Ureter (tissue), 1 donor: ENCODE measurements at places on chromosomes 7 and 10. TPM values are rescaled to one million over a fixed set of nuclear protein-coding genes. Genes with fewer than 3 reads are reported as not detected.

Gene BEND7
- total RNA-seq: 22.5 TPM

Gene AKR1C2
- 343 TPM for total RNA-seq

Gene CALML5
- not detected for total RNA-seq

Gene PRKG1
- 25.4 TPM for total RNA-seq

Gene EGFR
- total RNA-seq: 144 TPM

Gene TMEM236
- total RNA-seq: 0.49 TPM

GRCh38 chr7:103113164-103113563 lies 35.7 kb downstream of the NAPEPLD start:
- no peak for DNase-seq

DNA sequence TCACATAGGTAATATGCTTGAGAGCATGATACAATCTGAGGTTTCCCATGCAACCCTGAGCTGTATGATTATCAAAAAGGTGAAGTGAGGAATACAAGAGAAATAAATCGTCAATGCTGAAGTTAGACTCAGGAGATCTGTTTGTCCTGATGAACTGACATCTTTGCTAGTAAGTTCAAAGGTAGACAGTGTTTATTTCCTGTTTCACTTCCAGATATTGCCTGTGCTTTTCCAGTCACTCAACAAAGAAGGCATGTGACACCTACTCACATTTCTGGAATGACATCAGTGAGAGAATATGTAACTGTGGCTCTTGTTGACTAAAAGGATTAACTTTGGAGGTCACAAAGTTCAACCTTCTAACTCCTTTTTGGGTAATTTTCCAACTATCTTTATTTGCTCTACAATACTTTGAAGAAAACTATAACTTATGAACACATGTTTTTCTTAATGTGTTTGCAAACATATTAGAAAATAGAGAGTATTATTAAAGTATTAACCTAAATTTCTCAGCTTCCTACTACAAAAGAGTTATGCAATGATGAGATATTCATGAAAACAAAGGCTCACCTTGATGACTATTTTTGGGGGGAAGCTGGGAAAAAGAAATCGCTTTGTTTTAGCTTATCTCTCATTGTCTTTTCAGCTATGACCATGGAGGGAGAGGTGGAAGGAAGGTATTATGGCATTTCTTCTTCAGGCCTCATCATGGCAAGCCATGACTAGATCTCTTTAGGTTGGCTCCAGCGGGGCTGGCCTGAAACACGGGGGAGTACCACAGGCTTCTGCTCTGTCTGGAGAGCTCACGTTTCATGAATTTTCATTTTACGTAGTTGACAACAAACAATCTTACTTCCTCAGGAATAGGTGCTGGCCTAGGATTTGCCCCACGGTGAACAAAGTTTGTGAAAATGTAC lies 214.7 kb upstream of the SLC26A5 start:
- no peak for DNase-seq

DNA sequence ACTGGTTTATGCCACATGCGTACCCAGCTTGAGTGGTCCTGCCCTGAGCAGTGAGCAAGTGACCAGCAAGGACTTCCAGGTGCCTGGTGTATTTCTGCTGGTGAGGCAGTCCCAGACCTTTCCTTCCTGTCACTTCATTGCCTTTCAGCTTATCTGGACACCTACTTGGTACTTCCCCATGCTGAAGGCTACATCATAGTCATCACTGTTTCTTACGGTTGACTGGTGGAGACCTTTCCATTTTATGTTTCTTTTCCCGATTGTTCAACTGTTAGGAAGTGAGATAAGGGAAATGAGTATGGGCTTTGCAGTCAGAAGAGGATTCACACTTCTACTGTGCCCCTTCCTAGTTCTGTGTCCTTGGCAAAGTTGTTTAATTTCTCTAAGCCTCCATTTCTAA lies 358.5 kb downstream of the GFRA1 start:
- no peak for DNase-seq

DNA sequence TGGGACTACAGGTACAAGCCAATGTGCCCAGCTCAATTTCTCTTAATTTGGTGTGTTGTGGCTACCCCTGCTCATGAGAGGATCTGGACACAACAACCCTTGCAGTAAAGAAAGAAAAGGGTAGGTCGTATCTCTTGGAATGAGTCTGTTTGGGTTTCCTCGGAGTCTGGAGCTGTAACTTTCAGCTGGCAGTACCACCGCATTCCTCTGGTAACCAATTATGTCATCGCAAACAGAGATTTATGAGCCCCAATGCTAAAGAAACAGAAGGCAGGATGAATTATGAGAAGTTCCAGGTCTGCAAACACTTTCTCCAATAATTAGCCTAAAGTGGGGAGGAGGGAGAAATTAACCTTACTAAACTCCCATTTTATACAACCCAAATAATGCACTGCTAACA lies 186.6 kb upstream of the NRP1 start:
- no peak for DNase-seq

- no peak for DNase-seq
These were observed 41.5 kb upstream of the DGKI start for GRCh38 chr7:137888241-137888640.

DNA sequence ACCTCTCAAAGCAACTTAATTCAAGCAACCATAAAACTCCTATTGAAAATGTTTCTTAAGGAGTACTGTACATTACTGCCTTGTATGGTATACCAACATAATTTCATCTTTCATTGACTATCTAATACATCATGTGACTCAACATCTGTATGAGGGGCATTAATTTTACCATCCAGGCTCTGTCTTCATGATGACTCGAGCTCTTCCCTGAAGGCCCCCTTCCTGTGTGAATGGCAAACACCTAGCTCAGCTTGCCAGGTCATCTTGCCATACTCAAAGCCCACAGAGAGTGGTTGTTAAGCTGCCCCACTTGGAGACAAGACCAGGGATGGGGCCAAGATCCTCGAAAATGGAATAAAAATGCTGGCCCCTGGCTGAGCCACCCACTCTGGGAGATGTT lies 82.4 kb downstream of the SGMS1 start:
- DNase-seq: no peak

DNA sequence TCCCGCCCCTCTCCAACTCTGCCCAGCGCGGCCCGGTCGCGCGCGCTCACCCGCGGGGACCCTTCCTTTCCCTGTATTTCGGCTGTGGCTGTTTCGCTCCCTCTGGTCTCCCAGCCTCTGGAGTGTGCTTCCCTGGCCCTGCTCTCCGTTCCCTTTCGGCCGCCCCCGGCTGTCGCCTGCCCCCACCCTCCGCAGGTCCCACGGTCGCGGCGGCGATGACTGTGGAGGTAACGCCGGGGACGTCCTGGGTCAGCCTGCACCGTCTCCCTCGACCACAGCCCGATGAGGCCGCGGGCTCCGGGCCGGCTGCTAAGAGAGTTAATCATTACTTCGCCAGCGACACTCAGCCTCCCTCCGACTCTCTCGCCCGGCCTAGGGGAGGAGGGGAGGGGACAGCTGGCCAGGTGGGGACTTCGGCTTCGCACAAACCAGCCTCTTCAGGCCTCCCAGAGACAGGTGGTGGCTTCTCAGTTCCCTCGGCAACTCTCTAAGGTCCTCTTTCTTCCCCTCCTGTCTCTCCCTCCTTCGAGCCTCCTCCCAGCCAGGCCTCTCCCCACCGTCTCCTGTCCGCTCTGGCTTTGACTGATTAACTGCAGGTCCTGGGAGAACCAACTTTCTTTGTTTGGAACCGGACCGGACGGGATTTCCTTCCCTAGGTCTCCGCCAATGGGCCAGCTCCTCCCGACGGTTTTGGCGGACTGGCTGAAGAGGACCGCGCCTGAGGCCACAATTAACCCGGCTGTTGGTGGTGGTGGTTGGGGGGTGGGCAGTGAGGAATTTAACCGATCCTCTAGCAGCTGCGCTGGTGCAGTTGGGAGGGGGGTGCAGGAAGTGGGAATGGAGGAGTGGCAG lies 5.6 kb upstream of the PAX2 start:
- DNase-seq: no peak

DNA sequence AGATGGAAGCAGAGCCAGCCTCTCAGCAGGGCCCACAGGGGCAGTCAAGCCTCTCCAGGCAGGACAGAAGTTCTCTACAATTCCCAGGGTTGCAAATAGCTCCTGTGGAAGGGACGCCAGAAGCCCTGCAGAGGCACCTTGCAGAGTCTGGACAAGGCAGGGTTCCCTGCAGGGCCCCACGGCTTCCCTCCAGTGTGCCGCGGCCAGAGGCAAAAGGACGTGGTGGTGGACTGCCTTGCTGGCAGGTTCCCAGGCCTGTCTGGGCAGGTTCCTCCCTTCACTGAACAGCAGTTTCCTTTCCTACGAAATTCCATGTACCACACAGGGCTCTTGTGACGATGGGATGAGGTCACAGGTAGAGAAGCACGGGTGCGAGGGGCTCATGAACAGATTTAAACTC lies 25.1 kb downstream of the UPP1 start:
- DNase-seq: no peak

DNA sequence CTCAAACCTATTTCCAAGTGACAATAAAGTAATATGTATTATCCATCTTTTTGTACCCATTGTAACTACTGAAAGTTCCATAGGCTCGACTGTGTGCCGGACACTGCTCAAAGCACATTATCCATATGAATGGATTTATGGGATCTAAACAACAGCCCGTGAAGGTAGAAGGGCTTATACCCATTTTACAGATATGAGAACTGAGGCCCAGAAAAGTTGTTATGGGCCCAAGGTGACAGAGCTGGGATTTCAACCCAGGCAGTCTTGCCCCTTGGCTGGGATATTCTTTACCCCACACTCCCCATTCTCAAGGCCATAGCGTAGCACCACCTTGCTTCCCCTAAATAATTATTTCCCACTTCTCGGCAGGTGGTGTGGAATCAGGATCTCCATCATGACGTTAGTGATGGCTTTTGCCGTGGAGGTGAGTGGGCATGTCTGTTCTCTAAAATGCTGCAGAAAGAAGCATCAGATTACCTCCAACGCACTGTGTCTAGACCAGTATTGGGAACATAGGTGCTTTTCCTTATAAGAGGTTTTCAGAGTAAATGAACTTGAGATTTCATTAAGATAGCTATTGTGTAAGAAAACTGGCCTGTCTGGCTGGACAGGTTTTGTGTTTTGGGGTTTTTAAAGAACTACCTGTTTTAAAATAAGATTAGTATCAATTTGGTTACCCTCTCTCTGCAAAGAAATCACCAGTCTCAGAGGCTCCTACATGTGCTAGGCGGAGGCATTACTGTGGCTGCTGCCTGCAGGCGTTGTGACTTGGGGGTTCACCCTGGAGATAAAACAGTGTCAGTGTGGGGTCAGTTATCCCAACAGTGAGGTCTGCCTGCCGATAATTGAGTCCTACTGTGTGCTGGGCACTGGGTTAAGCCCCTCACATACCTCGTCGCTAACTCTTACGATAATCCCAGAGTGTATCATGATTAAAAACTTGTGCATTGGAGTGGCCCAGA lies 85.1 kb upstream of the SDK1 start:
- DNase-seq: peak; percentile 68

GRCh38 chr7:41503438-41503837 lies 199.5 kb downstream of the INHBA start:
- DNase-seq: no peak

- no peak for DNase-seq
These were observed 135.4 kb upstream of the PRPS1L1 start for GRCh38 chr7:18163091-18163490.

DNA sequence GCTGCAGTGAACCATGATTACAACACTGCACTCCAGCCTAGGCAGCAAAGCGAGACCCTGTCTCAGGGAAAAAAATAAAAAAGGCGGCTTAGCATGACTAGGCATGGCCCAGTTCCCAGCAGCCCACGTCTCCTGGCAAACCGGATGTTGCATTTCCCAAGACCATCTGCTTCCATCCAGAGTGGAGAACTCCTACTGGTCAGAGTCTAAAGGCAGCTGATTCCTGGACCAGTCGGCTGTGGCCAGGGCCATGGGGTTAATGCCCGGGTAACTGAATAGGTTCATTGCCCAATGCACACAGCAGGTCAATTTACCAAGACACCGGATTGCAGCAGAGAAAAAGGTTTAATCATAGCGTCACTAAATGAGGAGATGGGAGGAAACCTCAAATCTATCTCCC lies 133.1 kb downstream of the MYL10 start:
- DNase-seq: no peak

DNA sequence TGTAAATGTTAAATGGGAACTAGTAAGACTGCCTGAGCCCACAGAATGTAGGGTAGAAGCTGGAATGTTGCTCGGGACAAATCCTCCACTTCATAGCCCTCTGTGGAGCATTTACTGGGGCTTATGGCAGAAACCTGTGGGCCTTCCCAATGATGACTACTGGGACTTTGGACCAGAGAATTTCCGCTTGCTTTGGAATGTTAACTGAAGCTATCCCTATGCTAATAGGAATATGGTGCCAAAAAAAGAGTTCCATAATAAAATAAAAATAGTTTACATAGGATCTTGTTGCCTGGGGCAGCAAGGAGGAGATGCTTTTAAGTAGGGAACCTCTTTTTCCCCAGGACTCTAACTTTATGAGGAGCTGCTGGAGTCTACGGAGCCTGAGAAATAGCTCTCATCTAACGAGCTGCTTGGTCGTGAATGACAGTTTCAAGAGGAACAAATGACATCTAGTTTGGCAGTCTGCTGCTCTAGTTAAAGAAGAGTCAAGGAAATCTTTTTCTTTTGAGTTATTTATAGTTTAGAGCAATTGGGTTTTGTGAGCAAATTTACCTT lies 5.7 kb upstream of the DYNC2I1 start:
- DNase-seq: peak; percentile 12

DNA sequence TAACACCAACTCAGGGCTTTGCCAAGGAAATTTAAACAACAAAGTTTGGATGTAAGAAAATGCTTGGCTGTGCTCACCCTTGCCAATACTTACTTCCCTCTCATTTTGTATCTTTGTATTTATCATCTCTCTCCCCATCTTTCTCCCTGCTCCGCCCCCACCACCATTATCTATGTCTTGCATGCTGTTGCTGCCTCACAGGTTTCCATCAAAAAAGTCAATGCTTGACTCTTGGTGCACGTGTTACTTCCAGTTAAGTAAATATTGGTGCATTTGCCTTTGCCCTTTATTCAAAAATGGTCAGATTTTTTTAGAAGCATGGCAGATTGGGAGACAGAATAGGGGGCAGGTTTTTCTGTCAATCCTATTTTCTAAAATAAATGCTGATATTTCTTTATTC lies 626.0 kb downstream of the ACTR3B start:
- no peak for DNase-seq

GRCh38 chr10:24240041-24240751 lies 31.3 kb downstream of the KIAA1217 start:
- no peak for DNase-seq

GRCh38 chr10:111821871-111822270 lies 361.7 kb downstream of the GPAM start:
- no peak for DNase-seq

GRCh38 chr7:154837622-154838021 lies 165.3 kb downstream of the PAXIP1 start:
- no peak for DNase-seq

GRCh38 chr10:44387853-44388251 lies 3.0 kb upstream of the CXCL12 start:
- DNase-seq: peak; percentile 35

GRCh38 chr7:91292506-91292905 lies 28.3 kb downstream of the FZD1 start:
- DNase-seq: no peak
